ENCODE measurements at places on chromosomes 11 and 22.

DNA sequence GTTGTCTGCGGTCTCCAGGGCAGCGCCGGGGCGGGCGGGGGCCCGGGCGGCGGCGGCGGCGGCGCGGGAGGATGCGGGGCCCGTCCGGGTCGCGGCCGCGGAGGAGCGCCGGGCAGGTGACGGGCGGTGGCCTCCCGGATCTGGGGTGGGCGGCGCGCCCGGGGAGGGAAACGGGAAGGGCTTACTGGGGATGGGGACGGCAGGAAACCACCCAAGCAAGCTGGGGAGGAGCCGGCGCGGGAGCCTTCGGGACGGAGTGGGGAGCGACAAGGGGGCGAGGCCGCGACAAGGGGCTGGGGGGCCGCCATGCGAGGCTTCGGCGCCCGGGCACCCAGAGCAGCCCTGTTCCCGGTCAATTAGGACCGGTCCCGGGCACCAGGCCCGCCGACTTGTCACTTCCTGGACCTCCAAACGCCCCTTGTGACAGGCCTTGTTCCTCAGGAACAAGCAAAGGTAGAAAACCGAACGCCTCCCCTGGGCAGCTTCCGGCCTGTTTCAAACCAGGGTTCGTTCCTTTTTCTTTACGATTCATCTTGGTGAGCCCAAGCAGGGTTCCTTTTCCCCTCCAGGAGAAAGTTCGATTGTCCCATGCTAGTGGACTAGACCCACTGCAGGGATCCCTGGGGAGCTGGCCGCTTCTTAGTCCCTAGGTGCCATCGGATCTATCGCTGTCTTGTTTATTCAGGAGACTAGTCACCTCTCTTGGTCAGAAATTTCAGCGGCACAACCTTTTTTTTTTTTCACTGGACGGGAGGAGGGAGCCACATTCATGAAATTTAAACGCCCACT, 492 bp downstream of the JHY start:
- DNase-seq: no peak

DNA sequence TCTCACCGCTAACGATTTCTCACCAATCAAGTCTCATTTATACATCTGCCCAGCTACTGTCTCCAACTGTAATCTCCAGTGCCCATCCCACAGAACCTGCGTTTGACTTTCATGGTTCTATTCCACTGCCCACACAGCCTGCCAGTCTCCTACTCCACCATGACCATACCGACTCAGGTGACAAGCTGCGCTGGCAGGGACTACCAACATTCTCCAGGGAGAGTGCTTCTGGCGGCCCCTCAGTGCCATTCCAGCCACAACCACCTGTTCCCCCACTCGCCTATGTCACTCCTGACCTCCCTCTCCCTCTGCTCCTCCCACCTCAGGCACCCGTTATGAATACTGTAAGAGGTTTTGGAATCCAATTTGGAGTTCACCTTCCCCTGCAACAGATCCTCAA, 108.5 kb upstream of the BID start:
- DNase-seq: no peak

- DNase-seq: no peak
Observed at GRCh38 chr11:93196816-93197379, 893 bp downstream of the SLC36A4 start.

DNA sequence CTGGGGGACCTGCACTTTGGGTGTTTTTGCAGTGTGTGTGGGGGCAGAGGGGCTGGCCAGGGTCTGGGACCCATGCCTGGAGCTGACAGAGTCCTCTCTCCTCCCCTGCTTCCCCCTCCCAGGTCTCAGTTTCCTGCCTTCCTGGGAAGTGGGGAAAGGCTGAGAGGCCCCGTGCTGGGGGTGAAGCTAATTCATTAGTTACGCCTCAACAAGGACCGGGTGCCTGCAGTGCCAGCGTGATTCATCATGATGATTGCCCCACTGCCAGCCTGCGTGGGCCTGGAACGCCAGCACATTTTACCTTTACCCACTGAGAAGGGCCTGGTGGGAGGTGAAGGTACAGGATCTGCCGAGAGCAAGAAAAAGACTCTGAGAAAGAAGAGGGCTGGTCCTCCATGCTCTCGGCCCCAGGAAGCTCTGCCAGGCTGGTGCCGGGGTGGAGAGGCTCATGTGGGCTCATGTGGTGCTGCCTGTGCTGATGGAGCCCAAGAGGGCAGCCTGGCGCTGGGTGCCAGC, 2.9 kb upstream of the LRRC10B start:
- no peak for DNase-seq

- no peak for DNase-seq
Observed at GRCh38 chr11:17722000-17722643, 2.8 kb downstream of the MYOD1 start.

DNA sequence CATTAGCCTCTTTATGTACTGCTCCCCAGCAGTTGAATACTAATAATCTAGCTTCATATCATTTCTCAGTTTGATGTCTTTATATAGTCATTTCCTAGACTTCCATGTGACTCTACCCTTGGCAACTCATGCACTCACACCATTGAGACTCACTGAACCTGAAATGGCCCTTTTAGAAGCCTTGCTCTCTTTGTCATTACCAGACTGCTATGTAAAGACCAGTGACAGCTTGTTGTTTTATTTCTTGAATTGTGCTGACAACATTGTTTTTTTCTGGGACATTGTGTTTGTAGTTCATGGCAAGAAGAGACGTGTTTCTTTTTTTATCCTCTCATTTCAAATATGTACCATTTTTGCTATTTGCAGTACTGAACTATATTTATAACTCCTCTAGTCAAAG, 256.5 kb downstream of the CNTN5 start:
- DNase-seq: no peak

GRCh38 chr22:46879083-46879482, 116.6 kb downstream of the TBC1D22A start:
- no peak for DNase-seq
